WTC11 (cell line): ENCODE measurements at places on chromosomes 2 and 18. TPM values are rescaled to one million over a fixed set of nuclear protein-coding genes. Genes with fewer than 3 reads are reported as not detected.

DNA sequence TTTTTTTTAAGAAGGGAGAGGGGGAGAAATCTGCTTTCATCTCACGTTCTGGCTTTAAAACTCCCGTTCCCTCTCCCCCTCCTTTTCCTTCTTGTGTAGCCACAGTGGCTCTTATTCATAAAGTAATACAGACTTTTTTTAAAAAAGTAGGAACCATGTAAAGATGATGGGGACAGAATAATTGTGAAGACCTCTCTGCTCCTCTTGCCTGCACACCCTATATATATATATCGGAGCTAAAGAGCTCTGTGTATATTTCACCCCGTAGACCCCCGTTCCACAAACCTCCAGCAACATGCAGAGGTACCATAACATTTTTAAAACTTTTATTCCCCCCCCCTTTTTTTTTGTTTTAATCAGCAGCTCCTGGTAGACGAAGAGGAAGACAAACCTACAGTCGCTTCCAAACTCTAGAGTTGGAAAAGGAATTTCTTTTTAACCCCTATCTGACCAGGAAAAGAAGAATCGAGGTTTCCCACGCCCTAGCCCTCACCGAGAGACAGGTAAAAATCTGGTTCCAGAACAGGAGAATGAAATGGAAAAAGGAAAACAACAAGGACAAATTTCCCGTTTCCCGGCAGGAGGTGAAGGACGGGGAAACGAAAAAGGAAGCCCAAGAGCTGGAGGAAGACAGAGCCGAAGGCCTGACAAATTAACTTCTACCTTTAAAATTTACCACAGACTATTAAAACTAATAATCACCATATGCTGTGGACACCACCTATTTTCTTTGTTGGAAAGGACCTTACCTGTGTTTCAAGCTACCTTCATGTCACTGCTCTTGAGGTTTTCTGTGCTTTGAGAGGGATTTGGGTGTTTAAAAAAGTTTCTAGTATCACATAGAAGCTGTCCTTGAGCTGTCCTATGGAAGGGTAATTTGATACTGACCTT is 1.7 kb downstream of the HOXD8 start:
- DNase-seq, result no peak

DNA sequence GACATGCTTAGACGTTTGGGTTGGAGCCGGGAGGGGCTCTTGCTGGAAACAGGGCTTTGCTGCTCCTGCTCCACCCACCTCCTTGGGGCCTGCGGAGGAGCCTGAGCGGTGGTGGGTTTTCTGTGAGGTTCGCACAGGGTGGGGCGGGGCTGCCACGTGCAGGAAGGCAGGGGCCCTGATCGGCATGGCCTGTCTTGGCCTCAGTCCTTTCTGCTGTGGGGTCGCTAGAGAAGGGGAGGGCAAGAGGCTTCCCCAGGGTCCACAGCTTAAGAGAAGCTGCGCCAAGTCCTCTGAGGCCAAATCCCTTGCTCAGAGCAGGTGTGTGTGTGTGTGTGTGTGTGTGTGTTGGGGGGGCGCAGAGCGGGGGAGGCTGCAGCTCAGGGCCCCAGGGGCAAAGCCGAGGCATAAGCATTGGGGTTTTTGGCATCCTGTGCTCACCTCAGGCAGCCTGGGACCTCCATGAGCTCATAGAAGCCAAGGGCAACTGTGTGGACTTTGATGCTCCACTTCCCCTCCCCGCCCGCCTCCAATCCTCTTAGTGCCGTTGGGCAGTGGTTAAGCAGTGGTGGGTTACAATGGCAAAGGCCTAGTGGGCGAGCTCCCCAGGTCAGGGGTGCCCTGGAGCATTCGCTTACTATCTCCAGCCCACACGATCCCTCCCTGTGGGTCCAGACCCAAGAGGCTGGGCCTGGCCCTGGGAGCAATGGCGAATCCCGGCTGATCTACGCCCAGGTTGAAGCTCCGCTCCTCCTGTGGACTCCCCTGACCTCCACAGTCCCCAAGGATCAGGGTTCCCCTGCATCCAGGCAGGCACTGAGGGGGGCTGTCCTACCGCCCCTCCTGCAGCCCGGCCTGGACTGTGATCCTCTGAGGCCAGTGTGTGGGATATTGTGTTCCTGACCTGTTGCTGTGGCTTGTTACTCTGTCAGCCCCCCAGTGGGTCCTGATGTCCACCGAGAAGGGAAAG is 28.9 kb downstream of the TOGARAM2 start:
- DNase-seq, result no peak

DNA sequence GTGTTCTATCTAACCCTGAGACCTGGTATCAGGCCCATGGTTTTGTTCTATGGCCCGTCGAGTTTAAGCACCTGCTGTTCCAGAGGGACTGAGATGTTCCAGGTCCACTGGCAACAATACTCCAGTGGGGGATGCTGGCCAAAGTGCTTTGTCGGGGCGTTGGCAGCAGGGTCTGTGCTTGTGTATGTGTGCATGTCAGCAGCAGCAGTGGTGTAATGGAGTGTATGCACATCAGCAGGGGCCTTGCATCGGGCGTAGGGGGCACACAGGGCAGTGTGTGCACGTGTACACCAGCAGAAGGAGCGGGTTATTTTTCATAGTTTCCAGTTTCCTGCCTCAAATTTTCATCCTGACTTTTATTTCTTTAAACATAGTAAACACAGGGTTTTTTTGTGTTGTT is 37.8 kb upstream of the THUMPD2 start:
- no peak for DNase-seq

- no peak for DNase-seq
Measured at GRCh38 chr2:152464851-152465470, 130.0 kb downstream of the FMNL2 start.

DNA sequence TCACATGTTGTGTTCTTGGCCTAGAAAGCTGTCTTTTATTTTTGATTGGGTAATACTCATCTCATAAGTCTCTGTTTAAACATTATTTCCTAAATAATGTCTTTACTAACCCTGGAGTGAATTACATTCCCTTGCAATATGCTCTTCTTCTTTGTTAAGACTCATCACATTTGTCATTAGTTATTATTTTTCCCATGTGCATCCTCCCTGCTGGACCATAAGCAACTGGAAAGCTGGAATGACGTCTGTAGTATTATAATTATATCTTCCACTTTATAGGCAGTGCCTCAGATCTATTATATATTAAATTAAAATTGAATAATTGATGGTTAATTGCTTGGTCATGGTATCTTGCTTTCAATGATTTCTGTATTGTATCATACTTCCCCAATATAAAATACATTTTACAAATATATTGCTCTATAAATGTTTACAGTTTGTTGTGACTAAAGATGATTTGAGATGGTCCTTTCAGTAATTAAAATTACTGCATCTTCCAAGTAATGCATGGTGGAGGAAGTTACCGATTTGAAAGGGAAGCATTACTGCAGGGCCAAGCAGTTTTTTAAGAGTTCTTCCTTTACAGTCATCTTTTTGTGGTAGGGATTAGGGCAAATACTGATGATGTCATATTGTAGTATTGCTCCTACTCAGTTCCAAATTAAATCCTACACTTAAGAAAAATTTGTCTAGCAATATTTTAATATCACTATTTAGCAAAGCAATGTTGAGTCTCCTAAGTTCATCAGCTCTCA is 2.1 kb upstream of the RGPD4 start:
- DNase-seq, result no peak

DNA sequence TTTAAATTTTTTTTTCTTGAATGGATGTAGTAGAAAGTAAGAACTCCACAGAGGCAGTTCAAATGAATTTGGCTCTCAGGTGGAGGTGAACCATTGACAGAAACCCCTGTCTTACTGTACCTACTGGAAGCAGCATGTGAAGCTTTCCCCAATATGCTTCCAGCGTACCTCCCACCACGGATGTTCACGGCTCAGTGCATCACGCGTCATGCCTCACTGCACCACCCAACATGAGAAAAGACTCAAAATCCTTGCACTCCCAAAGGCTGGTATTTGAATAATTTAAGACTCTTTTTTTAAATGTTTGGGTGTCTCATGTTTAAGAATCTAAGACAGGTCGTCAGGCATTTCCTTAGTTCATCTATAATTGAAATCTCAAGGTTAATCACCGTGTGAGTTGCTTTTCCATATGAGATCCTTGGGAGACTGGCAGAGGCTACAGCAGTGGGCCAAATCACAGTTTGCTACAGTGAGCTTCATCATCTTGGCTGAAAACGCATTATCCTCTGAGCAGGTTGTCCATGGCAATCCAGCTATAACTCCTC is 846.4 kb downstream of the DCDC2C start:
- DNase-seq, result no peak

- DNase-seq, result no peak
Measured at GRCh38 chr18:10418836-10419235, 35.6 kb upstream of the APCDD1 start.

GRCh38 chr18:52063923-52064322 is 276.1 kb upstream of the DCC start:
- no peak for DNase-seq

GRCh38 chr2:199624958-199625357 is 167.2 kb upstream of the SATB2 start:
- DNase-seq, result no peak

GRCh38 chr2:216015722-216016464 is 2.5 kb upstream of the MREG start:
- DNase-seq, result no peak

DNAH7 gene
- total RNA-seq, result 0.04 to 0.23 TPM (median 0.14 TPM) in 3 replicates

EPB41L3 gene
- total RNA-seq, result 20.1 to 20.6 TPM (median 20.1 TPM) in 3 replicates

COLEC11 gene
- 0.69 to 1.3 TPM (median 0.87 TPM) in 3 replicates for total RNA-seq

RAPGEF4 gene
- total RNA-seq, result 0.78 to 2.2 TPM (median 0.96 TPM) in 3 replicates
